ENCODE measurements at places on chromosomes 5 and 9.

DNA sequence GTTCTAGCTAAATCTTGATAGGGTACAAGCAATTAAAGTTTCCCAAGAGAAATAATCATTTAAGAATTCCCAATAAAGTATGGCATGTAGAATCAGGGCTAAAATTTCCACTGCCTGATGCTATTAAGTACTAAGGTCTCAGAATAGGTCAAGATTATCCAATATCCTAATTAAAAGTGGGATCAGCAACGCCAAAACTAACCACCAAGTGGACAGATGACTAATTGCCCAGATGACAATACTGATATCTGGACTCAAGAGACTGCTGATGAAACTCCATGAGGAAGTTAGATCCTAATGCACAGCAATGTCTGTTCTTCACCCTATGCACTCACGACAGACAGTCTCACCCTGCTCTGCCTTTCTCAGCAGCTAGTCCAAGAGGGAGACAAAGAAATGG, 14.3 kb downstream of the DEPDC1B start:
- DNase-seq, result no peak

DNA sequence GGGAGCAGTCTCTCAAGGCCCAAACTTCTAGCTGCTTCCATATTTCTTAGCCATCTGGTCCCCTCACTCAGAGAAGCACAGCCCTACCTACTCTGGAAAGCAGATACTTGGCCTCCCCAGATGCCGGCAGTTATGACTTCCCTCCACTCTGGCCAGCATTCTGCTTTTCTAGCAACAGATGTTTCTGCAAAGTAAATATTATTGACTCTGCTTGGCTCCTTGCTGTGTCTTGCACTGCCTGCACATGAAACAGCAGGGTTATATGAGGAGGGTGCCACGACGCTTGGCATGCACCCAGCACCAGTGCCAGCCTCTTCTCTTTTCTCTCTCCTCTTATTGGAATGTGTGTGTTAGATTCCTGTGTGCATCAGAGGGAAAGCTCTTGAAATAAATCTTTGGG, 99.7 kb downstream of the ARHGAP26 start:
- DNase-seq, result no peak

DNA sequence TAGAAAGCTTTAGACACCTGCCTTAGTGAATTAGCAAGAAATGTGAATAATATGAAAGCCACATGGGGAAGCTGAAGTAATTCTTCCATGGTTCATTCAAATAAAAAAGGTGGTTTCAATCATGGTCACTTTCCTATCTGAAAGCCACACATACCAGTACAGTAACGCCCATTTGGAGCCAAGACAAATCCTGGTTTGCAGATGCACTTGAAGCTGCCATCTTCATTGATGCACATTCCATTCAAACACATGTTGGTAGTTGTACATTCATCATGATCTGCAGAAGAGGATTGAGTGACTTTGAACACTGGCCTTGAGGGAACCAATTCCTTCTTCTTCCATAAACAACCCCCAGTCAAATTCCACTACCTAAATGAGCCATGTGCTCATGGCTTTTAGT, 161.5 kb downstream of the FBN2 start:
- DNase-seq, result no peak

DNA sequence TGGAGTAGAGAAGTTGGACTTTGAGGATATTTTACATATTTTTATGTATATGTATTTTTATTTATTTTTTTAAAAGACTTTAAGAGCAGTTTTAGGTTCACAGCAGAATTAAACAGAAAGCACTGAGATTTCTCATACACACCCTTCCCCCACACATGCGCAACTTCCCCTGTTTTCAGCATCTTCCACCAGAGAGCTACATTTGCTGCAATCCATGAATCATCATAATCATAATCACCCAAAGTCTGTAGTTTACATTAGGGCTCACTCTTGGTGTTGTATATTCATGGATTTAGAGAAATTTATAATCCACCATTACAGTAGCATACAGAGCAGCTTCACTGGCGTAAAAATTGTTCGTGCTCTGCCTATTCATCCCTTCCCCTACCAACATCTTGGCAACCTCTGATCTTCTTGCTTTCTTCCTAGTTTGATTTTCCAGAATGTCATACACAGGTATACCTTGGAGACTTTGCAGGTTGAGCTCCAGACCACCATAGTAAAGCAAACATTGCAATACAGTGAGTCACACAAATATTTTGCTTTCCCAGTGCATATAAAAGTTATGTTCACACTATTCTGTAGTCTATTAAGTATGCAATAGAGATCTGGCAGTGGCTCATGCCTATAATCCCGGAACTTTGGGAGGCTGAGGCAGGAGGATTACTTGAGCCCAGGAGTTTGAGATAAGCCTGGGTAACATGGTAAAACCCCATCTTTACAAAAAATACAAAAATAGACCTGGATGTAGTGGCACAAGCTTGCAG, 9.6 kb upstream of the CCDC171 start:
- DNase-seq, result no peak

DNA sequence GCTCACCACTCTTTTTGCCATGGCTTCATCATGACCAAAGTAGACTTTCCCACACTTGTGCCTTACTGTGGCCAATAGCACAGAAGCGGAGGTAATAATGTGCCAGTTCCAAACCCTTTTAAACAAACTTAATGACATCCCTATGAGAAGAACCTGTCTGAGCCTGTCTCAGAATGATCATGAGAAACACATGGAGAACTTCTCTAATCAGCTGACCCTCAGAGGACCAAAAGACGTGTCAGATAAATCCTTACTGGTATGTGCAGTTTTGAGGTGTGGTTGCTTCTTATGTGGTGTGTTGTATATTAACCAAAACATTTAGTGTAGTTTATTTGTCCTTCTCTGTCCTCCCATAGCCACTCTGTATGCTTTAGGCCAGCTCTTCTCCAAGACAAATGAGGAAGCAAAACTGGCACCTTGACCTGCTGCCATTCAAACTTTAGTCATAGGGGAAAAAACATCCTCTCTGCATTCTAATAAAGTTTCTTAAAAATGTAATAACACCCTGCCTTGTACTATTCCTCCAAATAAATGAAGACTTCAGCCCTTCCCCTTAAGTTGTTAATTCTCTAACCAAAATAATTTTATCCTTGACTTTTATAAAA, 168.9 kb downstream of the MUSK start:
- no peak for DNase-seq

- no peak for DNase-seq
These were observed 76.3 kb upstream of the BARHL1 start for GRCh38 chr9:132505991-132506655.
